ENCODE measurements at places on chromosomes 13 and 19.

GRCh38 chr19:49988433-49988832 is 27.5 kb upstream of the SIGLEC11 start:
- DNase-seq, result no peak

DNA sequence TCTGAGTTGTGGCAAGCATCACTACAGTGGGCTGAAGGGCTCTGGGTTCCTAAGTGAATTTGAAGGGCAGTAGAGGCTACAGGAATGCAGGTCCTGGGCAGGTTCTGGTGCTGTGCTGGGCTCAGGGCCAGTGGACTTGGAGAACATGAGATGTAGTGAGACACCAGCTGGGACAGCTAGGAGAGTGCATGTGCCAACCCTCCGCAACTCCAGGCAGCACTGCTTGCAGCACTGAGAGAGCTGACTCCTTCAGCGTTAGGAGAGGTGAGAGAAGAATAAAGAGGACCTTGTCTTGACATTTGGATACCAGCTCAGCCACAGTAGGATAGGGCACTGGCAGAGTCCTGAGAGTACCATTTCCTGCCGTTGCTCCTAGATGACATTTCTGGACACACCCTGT is 739.9 kb upstream of the PRR20A start:
- DNase-seq, result no peak

- DNase-seq, result no peak
Observed at GRCh38 chr13:51342706-51343105, 3.2 kb downstream of the SERPINE3 start.

- no peak for DNase-seq
Observed at GRCh38 chr13:42377640-42378382, 105.9 kb downstream of the AKAP11 start.

DNA sequence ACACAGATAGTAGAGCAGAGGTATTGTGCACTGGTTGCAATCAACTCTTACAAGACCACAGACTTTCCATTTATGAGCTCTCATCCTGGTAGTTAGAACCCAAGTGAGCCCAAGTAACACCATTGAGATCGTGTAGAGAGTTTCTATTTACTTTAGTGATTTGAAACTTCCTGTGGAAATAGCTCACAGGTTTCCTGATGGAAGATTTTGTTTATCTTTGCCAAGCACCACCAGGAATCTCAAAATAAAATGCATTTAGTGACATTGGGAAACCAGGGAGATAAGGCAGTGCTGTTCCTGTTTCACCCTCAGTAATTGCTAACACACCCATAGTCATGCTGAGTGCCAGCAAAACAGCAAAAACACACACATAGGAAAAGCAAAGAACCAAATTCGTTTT is 102.5 kb downstream of the FLT1 start:
- no peak for DNase-seq

DNA sequence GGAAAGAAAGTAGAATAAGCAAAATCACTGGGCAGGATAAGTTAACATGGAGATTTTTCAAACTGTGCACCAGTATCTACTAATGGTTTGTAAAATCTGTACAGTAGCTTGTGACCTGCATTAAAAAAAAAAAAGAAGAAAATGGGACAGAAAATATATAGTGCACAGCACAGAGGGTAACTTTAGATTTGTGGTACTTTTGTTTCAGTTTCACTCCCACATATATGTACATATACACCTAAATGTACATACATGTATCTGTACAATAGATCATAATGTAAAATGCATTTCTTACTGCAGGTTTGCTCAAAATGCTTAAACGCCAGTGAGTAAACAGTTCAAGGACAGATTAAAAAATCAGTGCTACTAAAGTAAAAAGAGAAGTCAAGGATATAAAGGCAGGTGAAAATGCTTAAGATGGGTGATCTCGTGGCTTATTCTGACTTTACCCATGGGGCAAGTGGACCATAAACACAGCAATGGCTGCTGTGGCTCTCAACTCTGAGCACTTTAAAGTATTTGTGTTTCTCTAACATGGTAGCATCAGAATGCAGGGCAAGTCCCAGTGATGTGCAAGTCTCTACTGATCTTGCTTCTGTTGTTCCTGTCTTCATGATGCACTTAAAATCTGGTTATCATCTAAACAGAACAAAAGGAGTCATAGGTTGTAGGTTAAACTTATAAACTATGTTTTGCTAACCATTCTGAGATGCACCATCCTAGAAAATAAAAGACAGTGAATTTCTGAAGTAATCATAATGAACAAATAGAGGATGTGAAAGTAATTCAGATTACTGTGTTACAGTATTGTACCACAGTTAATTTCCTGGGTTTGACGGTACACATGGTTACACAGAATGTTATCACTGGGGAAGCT is 112.3 kb downstream of the MIPEP start:
- no peak for DNase-seq

DNA sequence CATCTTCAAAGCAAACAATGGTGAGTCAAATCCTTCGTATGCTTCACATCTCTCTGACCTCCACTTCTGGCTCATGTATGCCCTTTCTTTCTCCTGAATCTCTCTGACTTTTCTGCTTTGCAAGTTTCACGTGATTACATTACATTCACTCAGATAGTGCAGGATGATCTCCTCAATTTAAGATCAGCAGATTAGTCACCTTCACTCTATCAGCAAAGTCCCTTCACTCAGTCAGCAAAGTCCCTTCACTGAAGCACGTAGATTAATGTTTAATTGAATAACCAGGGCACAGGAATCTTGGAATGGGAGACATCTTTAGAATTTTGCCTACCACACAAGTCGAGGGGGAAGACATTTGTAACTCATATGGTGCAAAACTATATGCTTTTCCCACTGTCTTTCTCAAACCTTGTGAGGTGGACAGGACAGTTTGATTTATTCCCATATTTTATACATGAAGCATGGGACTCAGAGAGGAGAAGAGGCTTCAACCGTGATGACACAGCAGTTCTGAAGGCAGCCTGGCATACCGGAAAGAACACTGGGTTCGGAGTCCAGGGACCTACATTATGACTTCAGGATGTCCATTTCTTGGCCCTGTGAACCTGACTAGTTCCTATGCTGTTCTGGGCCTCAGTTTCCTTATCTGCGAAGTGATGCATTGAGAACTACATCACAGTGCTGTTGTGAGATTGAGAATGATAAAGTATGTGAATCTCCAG is 23.3 kb downstream of the SIGLECL1 start:
- no peak for DNase-seq

DNA sequence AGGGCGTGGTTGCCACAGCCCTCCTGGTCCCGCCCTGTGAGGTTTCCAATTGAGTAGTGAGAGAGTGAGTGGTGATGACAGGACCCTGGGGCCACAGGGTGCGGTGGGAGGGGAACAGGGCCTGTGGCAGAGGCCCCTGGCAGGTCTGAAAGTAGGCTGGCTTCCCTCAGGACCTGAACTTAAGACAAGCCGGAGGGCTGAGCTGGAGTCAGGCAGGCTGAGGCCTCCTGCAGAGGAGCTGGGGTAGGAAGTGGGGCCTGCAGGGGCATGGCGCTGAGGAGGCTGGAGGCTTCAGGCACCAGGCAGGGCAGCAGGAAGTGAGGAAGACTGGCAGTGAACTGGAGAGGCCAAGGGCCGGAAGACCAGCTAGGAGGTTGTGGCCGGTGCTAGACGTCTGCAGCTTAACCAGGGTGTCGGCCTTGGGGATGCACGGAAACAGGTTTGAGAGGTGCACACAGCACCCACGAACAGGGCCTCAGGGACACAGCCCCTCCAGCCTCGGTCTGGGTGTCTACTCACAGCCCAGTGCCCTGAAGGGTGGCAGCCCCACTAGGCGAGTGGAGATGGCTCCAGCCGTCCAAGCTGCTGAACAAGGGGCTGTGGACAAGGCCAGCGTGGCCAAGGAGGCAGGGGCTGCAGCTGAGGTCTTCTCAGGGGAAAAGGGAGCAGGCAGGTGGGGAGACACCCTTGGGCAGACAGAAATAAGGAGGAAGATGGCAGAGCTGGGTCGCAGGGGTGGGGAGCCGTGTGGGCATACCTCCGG is 17.8 kb downstream of the POP4 start:
- no peak for DNase-seq

DNA sequence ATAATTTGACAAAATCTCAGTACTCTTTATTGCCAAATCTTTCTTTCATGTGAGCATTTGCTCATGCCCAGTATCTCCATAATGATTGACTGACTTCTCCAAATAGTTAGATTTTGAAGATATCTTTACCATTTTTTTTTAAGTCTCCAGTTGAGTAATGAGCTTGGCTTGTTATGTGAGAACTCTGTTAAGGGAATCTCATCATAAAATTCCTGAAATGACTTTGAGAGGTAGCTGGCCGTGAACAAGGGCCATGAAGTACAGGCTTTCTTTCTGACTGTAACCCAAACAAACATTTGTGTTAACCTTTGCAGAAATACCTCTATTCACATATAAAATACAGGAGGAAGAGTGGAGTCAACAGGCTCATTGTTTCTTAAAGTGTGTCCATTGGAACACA is 449.7 kb downstream of the IRS2 start:
- no peak for DNase-seq

DNA sequence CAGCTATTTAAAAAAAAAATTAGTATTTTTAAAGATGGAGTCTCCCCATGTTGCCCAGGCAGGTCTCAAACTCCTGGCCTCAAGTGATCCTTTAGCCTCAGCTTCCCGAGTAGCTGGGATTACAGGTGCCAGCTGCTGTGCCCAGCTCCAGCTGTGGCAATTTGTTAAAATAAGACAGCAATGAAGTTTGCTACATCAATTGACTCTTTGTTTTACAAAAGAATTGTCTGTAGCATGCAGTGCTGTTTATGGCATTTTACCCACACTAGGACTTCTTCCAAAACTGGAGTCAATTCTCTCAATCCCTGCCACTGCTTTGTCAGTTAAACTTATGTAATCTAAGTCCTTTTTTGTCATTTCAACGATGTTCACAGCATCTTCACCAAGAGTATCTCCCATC is 49.3 kb downstream of the NDFIP2 start:
- DNase-seq, result no peak

DNA sequence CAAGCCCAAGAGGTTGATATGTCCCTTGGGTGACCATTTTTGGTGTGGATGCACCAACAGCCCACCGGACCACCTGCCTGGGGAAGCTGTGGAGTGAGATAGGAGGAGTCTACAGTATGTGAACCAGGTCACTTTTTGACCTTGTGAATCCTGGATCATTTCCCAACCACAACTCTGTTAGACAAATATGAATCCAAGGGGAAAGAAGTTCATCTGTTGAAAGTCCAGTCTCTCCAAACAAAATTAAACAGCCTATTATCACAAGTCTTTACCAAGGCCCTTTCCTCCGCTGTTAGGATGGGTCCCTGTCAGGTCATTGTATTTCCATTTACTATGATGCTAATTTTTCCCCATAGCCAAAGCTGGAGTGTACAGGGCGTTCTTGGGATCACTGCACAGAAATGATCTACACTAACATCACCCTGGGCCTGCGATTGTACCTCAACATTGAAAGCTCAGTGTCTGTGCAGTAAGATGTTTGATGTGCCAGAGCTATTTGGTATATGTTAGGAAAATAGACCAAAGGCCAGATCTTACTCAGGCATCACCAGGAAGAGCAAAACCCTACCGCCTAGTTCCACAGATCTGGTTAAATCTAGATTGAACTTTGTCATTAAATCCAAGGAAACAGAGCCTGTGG is 117.1 kb downstream of the STARD13 start:
- no peak for DNase-seq

DNA sequence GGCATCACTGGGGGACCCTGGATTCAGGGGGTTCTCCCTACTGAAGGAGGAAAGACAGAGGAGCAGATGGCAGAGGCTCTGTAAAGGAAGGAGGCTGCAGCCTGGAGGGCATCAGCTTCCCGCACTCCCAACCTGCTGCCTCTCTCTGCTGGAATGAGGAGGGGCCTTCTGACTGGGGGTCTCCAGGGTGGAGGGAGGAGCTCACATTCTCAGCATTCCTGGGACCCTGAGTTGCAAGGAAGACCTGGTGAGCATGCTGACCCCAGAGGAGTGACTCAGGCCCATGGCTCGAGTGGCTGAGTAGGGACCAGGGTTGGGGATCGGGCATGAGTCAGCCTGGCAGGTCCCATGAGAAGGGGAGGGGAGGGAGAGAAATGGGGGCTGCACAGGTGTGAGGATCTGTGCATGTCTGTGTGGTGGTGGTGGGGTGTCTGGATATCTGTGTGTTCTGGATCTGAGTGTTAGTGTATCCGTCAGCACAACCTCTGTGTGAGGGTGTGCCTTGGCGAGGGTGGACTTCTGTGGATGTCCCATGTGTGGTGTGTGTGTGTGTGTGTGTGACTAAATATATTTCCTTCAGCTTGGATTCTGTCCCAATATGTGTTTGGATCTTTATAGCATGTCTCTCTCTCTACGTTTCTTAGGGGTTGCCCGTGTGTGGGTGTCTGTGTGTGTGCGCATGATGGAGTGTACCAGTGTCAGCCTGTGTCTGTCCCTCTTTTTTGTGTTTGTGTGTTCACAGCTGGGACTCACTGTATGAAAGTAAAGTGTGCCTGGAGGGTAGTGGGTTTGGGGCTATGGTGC is 4.6 kb downstream of the AXL start:
- DNase-seq, result no peak

GRCh38 chr13:110261166-110262081 is 45.5 kb downstream of the COL4A1 start:
- no peak for DNase-seq

- peak; percentile 22 for DNase-seq
Observed at GRCh38 chr13:20608438-20609020, 41.6 kb downstream of the IFT88 start.

DNA sequence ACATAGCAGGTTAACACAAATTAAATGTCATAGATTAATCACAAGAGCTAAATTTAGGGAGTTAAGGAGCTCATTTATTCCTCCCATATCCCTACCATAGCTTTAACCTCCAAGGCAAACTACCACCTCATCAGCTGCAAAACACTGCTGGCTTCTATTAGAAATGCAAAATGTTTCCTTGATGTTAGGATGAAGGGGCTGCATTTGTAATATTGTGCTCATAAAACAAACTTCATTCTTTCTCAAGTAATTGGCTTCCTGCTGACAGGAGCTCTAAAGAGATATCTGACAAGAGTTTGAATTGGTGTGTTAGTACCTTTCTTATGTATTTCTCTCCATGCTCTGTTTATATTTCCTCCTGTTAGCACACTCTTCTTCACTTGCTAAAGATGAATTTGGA is 152.1 kb downstream of the OLFM4 start:
- no peak for DNase-seq

GRCh38 chr13:25046274-25046984 is 49.5 kb upstream of the PABPC3 start:
- DNase-seq, result no peak

DNA sequence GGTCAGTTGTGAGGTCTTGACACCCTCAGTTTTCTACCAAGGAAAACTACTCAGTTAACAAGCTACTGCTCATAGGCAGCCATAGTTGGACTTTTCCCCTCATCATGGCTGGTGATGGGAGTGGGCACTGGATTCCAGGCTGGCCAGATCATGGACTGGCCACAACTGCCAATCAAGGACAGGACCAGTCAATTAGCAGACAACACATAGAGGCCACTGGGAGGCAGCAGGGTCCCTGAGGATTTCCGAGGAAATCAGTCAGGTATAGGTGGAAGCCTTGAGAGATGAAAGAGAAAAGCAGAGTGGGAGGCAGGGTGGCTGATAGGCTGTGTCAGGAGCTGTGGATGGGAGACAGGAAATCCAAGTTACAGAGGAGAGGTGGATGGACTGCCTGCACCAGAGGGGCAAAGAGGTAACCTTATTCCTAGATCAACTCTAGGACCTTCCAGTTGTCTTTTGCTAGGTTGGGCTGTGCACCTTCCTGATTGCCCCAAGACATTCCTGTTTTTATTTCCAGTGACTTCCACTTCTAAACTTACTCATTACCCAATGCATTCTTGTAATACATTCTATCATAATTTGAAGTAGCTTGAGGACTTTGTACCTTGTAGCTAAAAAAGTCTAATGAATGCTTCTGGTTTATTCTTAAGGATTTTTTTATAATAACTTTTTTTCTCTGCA is 361.8 kb downstream of the KCNRG start:
- no peak for DNase-seq

Data from caudate nucleus (tissue), 63 donors.